ENCODE measurements at places on chromosomes 6 and 20.

DNA sequence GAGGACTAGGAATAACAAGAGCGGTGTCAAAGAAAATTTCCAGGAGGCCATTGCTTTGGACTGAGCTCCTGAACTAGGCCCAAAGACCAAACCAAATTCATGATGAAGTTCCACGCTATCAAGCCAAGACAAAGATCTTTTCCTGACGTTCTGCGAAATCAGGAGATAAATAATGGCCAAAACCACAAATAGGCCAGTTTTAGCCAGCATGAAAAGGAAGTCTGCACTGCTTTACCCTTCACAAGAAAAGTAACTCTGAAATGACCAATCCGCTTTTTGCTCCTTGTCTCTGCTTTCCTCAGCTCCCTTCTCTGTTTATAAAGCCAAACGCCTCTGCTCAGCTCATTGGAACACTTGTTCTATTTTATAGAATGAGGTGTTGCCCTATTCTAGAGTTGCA lies 6.7 kb downstream of the NCOA5 start:
- no peak for DNase-seq

DNA sequence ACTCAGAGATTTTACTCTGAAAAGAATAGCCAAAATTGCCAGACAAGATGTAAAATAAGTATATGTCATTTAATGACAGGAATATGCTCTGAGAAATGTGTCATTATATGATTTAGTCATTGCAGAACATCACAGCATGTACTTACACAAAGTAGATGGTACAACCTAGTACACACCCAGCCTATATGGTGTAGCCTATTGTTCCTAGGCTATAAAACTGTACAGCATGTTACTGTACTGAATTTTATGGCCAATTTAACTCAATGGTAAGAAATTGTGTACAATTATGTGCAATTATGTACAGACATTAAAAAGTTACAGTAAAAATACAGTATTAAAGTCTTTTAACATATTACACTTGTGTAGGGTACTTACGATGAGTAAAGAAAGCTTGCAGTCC lies 311.9 kb upstream of the EPHA7 start:
- DNase-seq = no peak

GRCh38 chr6:87907521-87907920 lies 140.1 kb upstream of the SPACA1 start:
- no peak for DNase-seq

- DNase-seq = no peak
These were observed 67.1 kb downstream of the FGD2 start for GRCh38 chr6:37072526-37072925.

DNA sequence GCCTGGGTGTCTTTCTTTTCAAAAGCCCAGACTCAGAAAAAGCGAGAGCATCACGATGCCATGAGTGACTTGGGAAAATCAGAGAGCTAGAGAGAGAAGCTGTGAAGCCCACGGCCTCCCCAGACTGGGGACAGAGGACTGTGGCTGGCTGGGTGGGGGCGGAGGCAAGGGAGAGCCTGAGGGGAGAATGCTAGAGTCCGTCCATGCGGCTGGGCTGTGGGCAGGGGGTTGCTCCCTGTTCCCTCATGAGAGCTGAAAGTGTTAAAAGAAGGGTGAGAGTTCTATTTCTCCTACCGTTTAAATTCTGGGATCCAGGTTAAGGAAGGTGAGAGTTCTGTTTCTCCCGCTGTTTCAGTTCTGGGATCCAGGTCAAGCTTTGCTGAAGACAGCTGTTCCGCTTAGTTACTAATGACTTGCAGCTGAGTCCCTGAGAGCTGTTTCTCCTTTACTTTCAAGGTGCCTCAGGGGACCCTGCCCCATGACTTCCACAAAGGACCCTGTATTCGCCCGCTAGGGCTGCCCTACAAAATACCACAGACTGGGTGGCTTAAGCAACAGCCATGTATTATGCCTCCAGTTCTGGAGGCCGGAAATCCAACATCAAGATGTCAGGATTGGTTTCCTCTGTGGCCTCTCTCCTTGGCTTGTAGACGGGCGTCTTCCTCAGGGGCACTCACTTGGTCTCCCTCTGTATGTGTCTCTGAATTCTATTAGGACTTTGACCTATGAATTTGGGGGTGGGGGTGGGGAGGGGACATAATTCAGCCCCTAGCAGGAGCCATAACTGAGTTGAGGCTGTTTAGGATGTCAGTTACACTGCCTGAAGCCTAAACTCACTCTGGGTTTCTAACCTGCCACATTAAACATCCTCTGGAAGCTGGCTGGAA lies 127.0 kb downstream of the PXDC1 start:
- DNase-seq = no peak

Data from left kidney (tissue), 8 donors.